ENCODE measurements at places on chromosomes 5 and 9. TPM values are rescaled to one million over a fixed set of nuclear protein-coding genes. Genes with fewer than 3 reads are reported as not detected.

The RHOBTB3 gene
- 16.4 TPM for polyA plus RNA-seq

DNA sequence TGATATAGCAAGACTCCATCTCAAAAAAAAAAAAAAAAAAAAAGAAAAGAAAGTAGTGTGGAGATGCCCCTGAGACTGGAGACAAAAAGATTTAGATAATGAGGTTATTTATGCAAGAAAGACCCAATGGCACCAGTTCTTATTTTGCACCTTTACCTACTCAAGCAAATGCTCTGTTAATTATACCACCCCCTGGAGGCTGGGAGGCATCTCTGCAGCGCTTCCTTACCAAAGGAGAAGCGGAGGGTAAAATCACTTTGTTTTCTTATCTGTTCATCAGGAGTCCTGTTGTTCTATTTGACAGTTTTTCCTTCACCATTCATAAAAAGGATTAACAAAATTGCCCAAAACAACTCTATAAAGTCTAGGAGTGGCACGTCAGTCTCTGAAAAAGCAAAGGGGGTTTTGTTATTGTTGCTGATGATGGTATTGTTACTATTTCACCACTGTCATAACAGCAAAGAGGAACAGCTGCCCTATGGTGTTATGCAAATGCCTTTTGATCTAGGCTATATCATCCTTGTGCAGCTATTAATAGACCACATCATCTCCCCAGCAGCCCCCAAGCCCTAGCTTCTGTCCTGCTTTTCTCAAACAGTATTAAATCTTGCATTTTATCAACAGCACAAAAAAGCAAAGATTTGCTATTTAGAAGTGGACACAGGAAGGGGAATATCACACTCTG is 174.0 kb downstream of the PALM2AKAP2 start:
- no peak overlapping the region for H3K27ac ChIP-seq
- H3K4me1 ChIP-seq, result peaks cover 13% of the 10 kb centered on the region
- DNase-seq, result no peak
- H3K27me3 ChIP-seq, result no peaks in the 10 kb centered on the region

The LRRC14B gene
- polyA plus RNA-seq, result not detected

GRCh38 chr9:19924080-19924479 is 135.2 kb upstream of the SLC24A2 start:
- H3K27ac ChIP-seq, result no peak overlapping the region
- H3K4me3 ChIP-seq, result no peak overlapping the region
- DNase-seq, result no peak
- H3K4me1 ChIP-seq, result peaks cover 4% of the 10 kb centered on the region
- no peaks in the 10 kb centered on the region for H3K27me3 ChIP-seq

DNA sequence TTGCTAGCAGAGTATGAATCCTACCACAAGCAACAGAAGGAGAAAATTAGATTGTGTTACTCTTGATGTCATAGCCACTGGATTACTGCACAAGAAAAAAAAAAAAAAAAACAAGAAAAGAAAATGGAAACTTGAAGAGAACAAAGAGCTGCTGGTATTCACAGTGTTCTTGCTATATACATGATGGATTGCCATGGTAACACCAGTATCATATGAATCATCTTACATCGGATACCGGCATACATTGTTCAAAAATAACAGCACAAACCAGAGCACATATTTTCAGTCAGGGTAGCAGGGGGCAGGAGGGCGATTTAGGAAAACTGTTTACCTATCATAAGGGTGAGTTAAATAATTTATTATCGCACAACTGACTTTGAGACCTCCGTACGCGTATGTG is 472.9 kb downstream of the PDE4D start:
- H3K4me1 ChIP-seq, result no peaks in the 10 kb centered on the region
- H3K4me3 ChIP-seq, result no peak overlapping the region
- H3K27ac ChIP-seq, result no peak overlapping the region
- no peaks in the 10 kb centered on the region for H3K27me3 ChIP-seq

DNA sequence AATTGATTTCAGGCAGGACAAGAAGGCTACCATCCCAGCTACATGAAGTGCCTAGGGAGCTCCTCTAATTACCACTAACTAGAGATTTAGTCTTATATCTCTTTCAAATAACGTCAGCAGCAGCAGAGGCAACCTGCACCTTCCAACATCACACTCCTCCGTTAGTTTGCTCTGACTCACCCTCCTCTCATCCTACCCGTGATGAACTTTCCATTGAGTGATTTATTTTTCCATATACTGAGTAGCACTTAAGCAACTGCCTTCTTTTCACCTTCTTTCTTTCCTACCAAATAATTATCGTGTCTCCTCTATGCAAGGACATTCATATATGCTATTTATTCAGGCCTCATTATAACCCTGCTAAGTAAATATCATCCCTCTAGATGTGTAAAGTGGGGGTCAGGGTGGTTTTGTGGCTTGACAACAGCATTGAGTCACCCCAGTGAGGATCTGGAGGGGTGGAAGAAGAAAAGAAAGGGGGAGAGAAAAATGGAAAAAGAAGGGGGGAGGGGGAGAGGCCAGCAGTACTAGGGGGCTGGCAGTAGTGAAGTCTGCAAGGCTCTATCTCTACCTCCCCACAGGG is 64.6 kb upstream of the CAST start:
- no peak overlapping the region for H3K27ac ChIP-seq
- no peaks in the 10 kb centered on the region for H3K36me3 ChIP-seq
- DNase-seq, result no peak
- no peaks in the 10 kb centered on the region for H3K4me1 ChIP-seq
- no peaks in the 10 kb centered on the region for H3K27me3 ChIP-seq

GRCh38 chr5:77630114-77630680 is 8.3 kb downstream of the OTP start:
- peak overlapping the region; percentile 14 for H3K4me3 ChIP-seq
- peaks cover 89% of the 10 kb centered on the region for H3K27me3 ChIP-seq
- peaks cover 21% of the 10 kb centered on the region for H3K4me1 ChIP-seq
- DNase-seq, result no peak

DNA sequence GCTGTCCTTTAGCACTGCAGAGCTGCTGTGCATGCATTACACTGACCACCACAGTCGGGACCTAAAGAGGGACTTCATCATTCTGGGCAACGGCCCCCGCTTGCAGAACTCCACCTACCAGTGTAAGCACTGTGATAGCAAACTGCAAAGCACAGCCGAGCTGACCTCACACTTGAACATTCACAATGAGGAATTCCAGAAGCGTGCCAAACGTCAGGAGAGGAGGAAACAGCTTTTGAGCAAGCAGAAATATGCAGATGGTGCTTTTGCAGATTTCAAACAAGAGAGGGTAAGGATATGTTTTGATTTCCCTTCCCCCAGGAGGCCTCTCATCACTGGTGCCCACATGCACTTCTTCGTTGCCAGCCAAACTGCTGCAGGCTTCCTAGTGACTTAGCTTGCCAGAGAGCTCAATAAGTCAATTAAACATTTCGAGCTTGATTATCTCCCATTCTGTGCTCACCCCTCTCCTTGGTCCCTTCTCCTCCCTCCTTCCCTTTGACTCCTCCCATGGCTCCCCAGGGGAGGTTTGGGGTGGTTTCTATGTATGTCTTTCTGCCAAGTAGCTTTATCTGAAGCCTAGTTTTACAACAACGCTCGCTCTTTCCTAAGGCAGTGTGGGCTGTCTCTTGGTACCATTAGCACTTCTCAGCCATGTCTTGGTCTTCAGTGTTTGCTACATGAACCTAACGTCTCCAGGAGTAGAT is 66.7 kb downstream of the ZNF462 start:
- DNase-seq, result no peak
- H3K27ac ChIP-seq, result peak overlapping the region; percentile 60
- no peak overlapping the region for H3K4me3 ChIP-seq
- H3K36me3 ChIP-seq, result peaks cover 11% of the 10 kb centered on the region
- no peaks in the 10 kb centered on the region for H3K4me1 ChIP-seq

The SLC34A1 gene
- 0.04 TPM for polyA plus RNA-seq

DNA sequence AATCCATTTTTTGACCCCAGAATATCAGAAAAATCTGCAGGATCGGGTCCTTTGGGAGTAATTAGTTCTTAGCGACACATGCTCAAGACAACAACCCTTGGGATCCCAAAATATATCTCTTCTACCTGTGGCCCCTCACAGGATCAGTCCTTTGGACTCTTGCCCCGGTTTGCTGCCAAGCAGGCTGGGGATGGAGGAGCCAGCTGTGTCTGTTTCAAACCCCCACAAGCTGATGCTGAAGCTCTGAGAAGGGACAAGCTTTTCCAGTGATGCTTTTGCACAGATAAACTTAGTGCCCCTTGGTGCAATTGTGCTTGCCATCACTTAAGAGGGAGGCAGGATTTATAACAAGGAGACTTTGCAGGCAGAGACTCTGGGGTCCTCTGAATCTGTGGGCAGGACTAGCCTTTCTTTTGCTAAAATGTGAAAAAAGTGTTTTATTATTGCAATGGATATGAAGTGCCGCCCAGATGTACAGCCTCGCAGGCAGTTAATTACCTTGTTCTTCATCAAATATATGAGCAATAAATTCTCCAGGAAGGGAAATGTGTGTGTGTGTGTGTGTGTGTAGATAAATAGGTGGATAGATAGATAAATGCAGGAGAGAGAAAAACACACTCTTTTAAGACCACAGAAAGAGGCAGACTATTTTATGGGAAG is 9.6 kb upstream of the LHX2 start:
- no peak overlapping the region for H3K27ac ChIP-seq
- no peak overlapping the region for H3K4me3 ChIP-seq
- H3K4me1 ChIP-seq, result no peaks in the 10 kb centered on the region
- H3K36me3 ChIP-seq, result no peaks in the 10 kb centered on the region
- DNase-seq, result no peak
- H3K27me3 ChIP-seq, result peaks cover 91% of the 10 kb centered on the region

The CARD6 gene
- 4.8 TPM for polyA plus RNA-seq

DNA sequence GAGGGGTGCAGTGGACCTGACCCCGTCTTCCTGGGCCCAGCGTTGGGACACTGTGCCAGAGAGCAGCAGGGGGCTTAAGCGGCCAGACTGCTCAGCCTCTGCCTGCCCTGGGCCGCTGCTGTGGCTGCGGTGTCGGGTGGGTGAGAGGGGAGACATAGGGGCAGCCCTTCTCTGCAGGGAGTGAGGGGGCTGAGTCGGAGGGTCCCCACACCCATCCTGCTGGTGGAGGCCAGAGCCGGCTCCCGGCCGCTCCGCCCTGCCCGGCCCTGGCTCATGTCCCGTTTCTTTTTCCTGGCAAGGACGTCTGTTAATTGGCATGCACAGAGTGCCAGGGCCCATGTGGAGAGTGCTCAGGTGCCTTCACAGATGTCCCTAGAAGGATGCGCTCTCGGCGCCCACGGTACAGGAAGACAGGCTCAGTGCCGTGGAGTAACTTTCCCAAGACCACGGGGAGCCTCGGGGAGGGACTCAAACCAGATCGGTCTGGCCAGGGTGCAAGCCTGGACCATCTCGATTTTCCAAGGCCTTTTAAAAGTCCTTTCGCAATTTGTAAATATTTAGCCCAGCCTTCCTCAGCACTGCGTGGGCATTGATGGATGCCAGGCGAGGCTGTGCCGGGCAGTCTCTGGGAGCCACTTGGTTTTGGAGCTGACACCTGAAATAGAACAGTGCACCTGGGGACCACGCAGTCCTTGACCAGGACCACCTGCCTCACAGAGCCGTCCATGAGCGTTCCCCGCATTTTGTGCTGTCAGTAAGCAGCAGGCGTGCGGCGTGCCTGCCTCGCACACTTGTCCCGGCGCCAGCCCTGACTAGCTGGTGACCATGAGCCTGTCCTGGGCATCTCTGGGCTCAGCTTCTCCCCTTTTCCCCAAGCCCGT is 60.9 kb downstream of the RXRA start:
- no peaks in the 10 kb centered on the region for H3K36me3 ChIP-seq
- H3K4me3 ChIP-seq, result no peak overlapping the region
- no peaks in the 10 kb centered on the region for H3K27me3 ChIP-seq
- peak overlapping the region; percentile 79 for H3K27ac ChIP-seq
- H3K4me1 ChIP-seq, result peaks cover 97% of the 10 kb centered on the region
- peak; percentile 95 for DNase-seq

GRCh38 chr9:99358668-99359067 is 136.6 kb downstream of the SEC61B start:
- no peak overlapping the region for H3K4me3 ChIP-seq
- peaks cover 21% of the 10 kb centered on the region for H3K4me1 ChIP-seq
- H3K27me3 ChIP-seq, result no peaks in the 10 kb centered on the region
- no peaks in the 10 kb centered on the region for H3K36me3 ChIP-seq
- no peak overlapping the region for H3K27ac ChIP-seq

Measured in sigmoid colon (tissue), 7 donors.